ENCODE measurements at places on chromosomes 2 and 18.

- DNase-seq = no peak
These were observed 20.3 kb upstream of the KCNK3 start for GRCh38 chr2:26672112-26672817.

- DNase-seq = no peak
These were observed 87.6 kb upstream of the NFU1 start for GRCh38 chr2:69524799-69525198.

DNA sequence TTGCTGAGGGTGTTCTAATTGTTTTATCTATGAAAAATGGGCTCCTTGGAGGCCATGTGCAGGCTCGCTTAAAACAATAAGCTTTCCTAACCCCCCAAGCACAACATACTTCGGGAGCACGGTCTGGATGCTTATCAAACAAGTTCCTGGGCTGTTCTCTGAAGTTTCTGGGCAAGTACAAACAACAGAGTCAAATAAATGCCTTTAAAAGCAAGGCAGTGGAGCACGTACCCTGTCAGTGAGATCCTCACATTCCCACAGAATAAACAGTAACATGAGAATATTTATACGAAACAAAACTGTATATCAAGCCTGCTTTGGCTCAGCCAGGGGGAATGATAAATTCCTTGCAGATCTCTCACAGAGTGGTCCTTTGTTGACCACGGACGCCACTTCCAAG, 44.8 kb downstream of the FTCDNL1 start:
- no peak for DNase-seq

DNA sequence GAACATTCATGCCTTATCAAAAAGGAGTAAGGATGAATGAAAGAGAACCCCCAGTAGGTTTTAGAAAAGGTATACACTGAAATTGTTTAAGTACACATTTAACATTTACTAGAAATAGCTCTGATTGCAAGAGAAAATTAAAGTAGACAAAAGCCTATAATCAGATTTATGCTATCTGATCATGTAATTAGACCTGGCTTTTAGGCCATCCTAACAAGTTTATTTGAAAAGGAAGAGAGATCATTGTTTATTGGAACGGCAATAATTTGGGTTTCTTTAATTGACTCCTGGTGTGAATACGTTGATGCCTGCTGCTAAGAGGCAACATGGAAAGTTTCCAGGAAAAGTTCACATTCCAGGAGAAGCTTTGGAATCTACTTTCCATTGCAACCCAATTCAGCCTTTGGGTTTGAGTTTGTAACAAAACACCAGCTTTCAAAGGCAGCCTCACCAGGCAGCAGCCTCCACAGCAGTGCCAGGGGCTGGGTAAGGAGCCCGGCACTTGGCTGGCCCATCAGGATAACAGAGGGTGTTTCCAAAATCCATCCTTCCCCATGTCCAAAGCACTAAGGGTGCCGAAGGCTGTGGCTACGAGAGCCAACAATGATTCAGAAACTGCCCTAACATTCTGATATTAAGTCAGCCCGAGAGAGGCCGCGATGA, 18.0 kb downstream of the FZD7 start:
- DNase-seq = no peak

DNA sequence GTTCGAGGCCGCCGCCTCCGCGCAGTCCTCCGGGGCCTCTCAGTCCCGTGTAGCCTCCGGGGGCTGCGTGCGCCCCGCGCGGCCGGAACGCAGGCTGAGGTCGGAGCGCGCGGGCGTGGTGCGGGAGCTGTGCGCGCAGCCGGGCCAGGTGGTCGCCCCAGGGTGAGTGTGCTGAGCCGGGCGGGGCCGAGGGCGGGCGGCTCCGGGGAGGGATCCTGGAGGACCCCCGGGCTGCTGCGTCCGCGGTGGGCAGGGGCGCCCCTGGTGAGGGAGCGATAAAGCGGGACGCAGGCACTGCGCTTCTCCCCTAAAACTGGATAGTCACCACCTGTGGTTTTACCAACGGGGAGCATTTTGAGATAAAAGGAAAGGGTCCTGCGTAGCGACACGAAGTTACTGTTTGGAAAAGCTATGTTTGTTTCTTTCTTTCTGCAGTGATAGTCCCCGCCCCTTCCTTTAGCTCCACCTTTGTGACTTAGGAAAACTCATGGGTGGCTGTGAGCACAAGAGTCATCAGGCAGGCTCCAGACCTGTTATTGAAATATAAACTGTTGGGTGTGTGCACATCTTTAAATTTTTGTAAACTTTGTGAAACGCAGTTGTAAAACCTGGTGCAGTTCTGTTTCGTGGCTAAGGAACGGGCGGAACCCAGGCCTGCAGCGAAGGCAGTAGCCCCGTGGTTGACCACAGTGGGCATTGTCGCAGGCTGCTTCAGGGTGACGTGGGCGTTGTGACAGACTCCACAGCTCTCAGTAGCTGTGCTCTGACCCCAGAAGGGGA, 687 bp downstream of the CTDP1 start:
- peak; percentile 40 for DNase-seq

DNA sequence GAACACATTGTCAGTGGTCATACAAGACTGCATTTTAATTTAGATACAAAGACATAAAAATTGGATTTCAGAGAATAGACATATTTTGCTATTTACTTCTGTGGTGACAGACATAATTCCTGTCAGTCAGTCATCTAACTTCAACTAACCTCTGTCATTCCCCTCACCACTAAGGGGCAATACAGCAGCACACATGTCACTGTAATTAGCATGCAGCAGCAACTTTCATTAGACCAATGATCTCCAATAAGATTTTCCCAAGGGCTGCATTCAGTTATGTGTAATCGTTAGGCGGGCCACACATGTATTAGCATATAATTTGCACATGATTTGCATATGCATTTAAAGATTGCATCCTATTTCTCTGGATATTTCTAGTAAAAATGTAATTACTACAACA, 624.5 kb downstream of the NR4A2 start:
- no peak for DNase-seq

- DNase-seq = no peak
These were observed 156.4 kb downstream of the SEPTIN10 start for GRCh38 chr2:109457366-109457765.

DNA sequence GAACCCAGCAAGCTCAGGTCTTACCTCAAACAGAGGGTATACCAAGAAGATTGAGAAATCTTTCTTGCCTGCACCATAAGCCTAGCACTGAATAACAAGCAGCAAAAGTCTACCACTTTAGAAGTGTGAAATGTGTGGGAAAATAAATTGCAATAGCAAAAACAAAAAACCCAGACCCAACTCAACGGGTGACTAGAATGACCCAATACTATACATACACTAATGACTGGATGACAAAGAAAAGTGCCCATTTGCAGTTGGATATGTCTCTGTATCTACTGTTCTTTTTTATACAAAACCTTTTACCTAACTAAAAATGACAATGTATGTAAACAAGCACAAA, 950.6 kb downstream of the TRIB2 start:
- no peak for DNase-seq

- no peak for DNase-seq
These were observed 175.9 kb downstream of the HDAC4 start for GRCh38 chr2:239224955-239225354.

DNA sequence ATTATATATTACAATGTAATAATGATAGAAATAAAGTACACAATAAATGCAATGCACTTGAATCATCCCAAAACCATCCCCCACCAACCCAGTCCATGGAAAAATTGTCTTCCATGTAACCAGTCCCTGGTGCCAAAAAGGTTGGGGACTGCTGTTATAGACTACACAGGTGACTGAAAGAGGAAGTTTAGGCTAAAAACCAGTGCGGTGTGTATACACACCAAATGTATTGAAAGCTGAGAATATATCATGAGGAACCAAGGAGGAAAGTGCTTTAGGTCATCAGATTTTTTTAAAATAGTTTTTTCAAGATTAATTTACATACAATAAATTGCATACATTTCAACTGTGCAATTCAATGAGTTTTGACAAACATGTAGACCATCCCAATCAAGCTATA, 20.5 kb upstream of the C1D start:
- no peak for DNase-seq

- no peak for DNase-seq
These were observed 121.8 kb downstream of the RTP5 start for GRCh38 chr2:241991299-241991698.

DNA sequence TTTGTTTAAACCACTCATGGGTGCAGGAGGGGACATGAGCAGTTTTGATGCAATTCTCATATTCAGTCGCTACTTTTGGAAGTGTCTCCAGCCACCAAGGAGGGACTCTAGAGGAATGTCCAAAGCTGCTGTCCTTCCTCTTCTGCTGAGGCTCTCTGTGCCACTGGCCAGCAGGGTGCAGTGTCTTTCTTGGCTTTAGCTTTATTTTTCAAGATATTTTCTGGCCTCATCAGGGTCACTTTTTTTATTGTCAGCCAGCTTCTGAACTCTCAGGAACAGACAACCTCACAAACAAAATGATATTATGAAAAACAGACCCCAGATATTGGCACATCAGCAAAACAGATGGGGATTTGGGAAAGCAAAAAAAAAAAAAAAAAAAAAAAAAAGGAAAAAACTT, 289.3 kb upstream of the ZSWIM2 start:
- DNase-seq = no peak

DNA sequence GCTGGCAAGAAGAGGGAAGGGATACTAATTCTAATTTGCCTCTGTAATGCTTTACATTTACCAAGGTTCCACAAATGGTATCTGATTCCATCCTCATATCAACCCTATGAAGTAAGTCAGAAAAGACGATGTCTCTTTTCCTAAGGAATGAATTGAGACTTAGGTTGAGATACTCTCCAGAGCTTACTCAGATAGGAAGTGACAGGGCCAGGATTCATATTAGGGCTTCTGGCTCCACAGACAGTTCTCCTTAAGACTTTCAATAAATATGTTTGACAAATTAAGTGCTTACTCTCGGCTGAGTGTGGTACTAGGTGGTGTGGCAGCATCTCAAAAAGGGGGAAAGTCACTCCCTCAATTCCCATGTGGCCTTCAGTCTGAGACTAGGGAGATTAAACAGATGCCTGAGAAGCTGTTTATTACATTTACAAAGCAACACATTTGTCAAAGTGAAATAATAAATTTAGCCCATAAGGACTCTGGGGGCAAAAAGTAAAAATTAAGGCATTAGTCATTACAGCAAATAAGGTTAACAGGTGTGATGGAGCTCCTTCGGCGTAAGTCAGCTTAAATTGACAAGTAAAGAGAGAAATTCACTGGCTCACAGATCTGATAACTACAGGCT, 14.2 kb downstream of the CDK15 start:
- no peak for DNase-seq

DNA sequence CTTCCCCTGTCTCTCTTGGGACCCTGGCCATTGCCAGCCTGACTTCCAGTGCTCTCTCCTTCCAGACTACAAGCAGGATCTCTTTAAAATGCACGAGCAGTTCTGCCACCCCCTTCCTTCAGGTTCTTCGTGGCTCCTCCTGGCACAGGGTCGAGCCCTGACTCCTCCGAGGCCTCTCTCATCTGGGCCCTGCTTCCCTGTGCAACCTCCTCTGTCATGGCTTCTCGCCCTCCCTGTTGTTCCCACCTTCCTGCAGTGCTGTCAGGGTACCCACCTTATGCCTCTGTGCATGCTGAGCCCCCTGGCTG, 56.7 kb upstream of the RPL31 start:
- DNase-seq = no peak

DNA sequence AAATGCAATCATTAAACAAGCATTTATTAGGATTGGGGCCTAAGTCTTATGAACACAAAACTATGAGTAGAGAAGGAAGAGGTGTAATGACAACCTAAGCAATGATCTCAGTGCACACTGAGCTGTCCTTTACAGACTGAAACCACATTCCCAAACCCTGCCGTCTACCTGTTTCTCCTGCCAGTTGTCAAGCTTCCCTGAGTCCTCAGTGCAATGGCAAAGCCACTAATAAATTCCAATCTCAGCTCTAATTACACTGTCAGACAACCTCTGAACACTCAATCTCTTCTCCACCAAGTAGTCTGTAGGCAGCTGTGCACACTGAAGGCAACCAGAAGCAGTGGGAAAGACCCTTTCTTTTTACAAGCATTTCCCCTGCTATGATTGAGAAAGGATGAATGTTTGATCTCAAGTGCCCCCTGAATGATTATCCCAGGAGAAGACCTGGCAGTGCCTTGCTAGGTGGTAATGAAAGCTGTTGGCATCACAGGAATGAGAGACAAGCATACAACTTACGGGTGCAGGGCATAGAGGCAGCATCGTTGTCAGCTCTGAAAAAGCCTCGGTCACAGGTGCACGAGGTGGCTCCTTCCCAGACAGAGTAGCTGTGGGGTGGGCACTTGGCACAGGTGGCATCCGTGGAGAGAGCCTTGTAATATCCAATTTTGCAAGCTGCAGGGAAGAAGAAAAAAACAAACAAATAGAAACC, 71.4 kb downstream of the EPHA4 start:
- no peak for DNase-seq

DNA sequence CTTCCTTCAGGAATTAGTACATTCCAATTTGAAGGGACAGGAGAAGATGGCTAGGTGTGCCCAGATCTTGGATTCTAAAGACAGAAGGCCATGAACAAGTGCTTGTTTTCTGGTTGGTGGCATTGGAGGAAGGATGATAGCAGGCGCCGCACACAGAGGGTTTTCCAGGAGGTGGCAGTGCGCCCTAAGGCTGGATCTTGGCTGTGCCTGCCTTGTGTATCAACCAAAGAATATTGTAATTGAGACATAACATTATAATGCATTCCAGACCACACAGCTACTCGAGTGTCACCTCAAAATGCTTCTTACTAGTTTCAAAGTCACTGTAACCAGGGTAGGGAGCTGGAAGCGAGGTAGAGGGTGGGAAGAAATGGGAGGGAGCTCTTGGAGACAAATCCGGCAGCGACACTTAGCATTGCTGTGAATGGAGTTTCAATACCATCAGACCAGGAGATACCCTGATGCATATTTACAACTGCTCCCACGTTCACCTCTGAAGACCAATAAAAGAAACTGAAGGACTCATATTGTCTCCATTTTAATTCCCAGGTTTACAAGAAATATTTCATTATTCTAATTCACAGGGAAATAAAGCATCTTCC, 42.5 kb downstream of the CPO start:
- peak; percentile 41 for DNase-seq

DNA sequence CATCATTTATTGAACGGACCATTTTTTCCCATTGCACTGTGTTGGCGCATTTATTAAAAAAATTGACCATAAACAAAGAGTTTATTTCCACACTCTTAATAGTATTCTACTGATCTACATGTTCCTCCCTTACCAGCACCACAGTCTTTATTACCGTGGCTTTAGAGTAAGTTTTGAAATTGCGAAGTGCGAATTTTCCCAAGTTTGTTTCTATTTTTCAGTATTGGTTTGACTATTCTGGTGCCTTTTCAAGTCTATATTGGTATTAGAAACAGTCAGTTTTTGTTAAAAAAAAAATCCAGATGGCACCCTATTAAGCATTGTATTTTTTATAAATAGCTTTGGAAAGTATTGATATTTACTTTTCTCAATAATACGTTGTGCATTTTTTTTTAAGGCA, 795.1 kb upstream of the HS6ST1 start:
- no peak for DNase-seq
